Naive thymus-derived CD4-positive, alpha-beta T cell (primary cell): ENCODE measurements at places on chromosomes 7 and 10. TPM values are rescaled to one million over a fixed set of nuclear protein-coding genes. Genes with fewer than 3 reads are reported as not detected.

CALHM3 gene
- not detected for total RNA-seq

SEMA3C gene
- 1.3 TPM for total RNA-seq

- H3K36me3 ChIP-seq = no peaks in the 10 kb centered on the region
- H3K27me3 ChIP-seq = no peaks in the 10 kb centered on the region
- peaks cover 29% of the 10 kb centered on the region for H3K4me1 ChIP-seq
- H3K27ac ChIP-seq = peak overlapping the region; percentile 93
- DNase-seq = peak; percentile 43
Observed at GRCh38 chr7:148700661-148701064, 2.0 kb downstream of the CUL1 start.

MYL10 gene
- not detected for total RNA-seq

SH2B2 gene
- total RNA-seq = 2.0 TPM

DNA sequence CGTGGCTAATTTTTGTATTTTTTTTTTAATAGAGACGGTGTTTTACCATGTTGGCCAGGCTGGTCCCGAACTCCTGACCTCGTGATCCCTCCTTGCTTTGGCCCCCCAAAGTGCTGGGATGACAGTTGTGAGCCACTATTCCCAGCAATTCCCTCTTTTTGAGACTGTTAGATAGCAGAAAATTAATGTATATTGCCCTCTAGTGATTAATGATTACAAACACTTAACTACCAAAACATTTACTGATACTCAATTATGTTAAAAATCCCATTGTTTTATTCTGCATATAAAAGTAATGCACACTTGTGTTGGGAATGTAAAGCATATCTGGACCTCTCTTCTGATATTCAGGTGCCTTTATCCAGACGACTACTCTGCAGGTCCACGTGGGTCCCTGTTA is 41.2 kb upstream of the COBL start:
- no peaks in the 10 kb centered on the region for H3K27me3 ChIP-seq
- H3K4me3 ChIP-seq = no peak overlapping the region
- H3K27ac ChIP-seq = no peak overlapping the region
- no peaks in the 10 kb centered on the region for H3K4me1 ChIP-seq
- DNase-seq = no peak

DNA sequence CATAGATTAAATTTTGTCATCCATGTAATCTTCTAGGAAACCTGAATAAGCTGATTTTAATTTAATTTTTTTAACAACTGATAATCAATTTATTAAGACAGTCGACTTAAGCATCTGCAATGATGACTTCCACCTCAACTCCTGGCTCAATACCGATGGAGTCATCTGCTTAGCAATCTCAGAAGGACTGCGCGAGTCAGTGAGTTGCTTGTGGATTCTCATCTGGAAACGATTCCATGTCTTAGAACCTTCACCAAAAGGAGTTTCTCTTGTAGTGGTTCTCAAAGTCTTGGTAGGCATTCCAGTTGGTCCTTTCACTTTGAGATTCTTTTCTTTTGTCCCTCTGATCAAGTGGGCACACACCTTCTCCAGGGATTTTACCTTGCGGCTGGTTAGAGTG is 85.5 kb downstream of the XRCC2 start:
- H3K4me3 ChIP-seq = no peak overlapping the region
- H3K36me3 ChIP-seq = no peaks in the 10 kb centered on the region
- H3K4me1 ChIP-seq = no peaks in the 10 kb centered on the region
- H3K27ac ChIP-seq = no peak overlapping the region
- no peak for DNase-seq
